ENCODE measurements at places on chromosomes 6 and 20.

DNA sequence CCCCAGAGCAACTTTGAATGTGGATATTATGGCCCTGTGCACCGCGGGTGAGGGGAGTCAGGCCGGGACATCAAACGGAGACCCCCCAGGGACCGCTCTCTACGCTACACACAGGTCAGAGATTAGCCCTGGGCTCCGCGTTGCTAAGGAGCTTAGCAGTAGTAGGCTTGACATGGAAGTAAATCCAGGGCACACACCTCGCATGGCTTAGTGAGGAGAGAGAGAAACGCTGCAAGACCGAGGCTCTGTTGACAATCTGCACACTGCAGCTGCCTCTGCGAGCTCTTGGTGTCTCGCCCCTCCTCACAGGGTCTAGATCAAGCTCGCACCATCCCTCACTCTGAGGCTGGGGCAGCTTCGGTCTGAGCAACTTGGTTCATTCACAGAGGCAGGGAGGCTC is 116.1 kb upstream of the CDH4 start:
- DNase-seq: no peak

DNA sequence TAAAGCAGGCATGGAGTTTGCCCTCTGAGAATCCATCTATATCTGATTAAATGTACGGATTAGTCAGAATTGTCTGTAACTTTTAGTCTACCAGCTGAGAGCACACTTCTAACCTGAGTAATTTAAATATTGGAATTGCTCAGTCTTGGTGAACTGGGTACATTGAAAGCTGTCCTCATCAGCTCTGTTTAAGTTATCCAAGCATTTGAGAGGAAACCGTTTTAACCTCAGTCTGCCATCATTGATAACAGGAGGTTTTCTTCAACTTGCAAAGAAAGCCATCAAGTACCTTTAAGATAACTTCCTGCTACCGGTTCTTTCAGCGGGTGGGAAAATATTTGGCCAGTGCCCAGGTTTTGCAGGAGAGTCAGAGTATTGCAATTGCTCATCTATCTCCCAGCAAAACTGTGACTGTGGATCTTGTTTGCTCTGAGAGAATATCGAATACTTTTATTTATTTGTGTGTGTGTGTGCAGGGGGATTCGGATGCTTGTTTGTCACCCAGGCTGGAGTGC is 31.1 kb upstream of the F13A1 start:
- DNase-seq: no peak

- no peak for DNase-seq
Observed at GRCh38 chr6:106553440-106553839, 75.9 kb downstream of the RTN4IP1 start.

GRCh38 chr20:47263465-47264084 is 92.9 kb downstream of the ZMYND8 start:
- DNase-seq: no peak

DNA sequence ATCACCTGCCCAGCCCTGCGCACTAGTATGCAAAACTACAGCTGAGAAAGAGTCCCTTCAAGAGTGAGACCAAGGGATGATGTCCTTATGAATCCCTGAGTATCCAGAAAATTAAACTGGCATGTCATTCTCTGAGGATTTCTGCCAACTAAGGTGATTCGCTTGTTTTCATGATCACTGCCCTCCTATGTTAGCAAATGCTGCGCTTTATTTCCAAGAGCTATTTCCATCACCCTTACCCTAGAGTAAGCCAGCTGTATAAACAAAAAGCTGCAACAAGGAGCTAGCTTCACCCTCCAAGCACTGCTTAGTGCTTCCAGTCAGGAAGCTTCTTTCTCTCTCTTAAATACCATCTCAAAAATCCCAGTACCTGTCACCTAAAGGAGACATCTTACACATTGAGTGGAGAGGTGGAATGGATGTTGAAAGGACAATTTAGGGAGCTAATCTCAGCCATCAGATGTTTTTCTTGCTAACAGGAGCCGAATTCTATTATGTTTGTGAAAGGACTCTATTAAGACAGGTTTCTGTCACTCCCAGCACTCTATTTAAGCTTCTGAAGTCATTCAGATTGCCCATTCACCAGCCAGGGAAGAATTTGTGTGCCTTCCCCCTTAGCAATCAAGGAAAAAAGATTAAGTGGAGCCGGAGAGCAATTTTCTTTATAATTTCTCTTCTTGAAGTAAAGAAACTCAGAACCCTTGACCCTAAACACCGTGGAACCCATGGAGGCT is 322.2 kb downstream of the NRN1 start:
- no peak for DNase-seq

- no peak for DNase-seq
Observed at GRCh38 chr20:20568604-20569205, 143.7 kb downstream of the RALGAPA2 start.

All from stimulated activated CD4-positive, alpha-beta T cell treated with anti-CD3 and anti-CD28 coated beads, Interleukin-15, amount 100 ng/mL, for 1 hour (primary cell).